ENCODE measurements at places on chromosomes 12 and 14.

DNA sequence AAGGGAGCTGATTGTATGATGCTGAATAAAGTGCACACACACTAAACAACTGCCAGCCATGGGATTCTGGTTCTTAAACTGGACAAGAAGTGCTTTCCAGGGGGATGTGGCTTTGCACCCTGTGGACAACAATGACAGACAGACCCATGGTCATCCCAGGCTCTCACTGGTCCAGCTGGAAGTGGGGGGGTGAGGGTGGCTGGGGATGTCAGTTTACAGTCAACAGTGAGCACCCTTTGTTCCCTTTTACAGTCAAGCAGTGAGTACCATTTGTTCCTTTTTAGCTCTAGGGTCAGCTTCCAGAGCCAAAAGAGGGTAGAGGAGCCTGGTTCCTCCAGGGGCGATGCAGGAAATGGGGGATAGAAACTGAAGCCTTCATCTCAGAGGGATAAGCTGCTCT lies 100.7 kb downstream of the SMOC1 start:
- DNase-seq = no peak

DNA sequence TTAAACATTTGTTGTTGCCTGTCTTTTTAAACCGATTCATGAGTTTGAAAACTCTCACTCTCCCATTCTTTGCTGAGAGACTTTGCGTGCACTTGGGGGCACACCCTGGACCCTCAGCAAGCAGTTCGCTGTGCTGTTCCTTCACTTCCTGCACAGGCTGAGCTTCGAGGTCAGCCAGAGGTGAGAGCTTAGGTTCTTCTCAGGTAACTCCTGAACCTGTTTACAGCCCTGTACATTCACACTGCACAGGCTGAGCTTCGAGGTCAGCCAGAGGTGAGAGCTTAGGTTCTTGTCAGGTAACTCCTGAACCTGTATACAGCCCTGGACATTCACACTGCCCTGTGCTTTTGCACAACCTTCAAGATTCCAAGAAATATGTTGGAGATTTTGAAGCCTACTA lies 9.8 kb upstream of the CLECL1 start:
- DNase-seq = no peak

GRCh38 chr12:29551812-29552211 lies 54.3 kb upstream of the OVCH1 start:
- no peak for DNase-seq

- no peak for DNase-seq
These were observed 18.9 kb upstream of the RASSF8 start for GRCh38 chr12:25939606-25940005.

- no peak for DNase-seq
These were observed 15.7 kb upstream of the SLC10A1 start for GRCh38 chr14:69812711-69813110.

- peak; percentile 46 for DNase-seq
These were observed 19.3 kb downstream of the SLC25A3 start for GRCh38 chr12:98612696-98613334.

DNA sequence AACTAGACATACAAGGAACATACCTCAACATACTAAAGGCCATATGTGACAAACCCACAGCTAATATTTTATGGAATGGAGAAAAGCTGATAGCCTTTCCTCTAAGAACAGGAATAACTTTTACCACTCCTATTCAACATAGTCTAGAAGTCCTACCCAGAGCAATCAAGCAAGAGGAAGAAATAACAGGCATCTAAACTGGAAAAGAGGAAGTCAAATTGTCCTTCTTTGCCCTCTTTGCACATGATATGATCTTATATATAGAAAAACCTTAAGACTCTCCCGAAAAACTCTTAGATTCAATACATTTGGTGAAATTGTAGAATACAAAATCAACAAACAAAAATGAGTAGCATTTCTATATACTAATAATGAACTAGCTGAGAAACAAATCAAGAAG lies 110.0 kb downstream of the ATP23 start:
- DNase-seq = no peak

- DNase-seq = peak; percentile 95
These were observed 17.1 kb downstream of the POMT2 start for GRCh38 chr14:77303417-77304156.

GRCh38 chr14:59254146-59254910 lies 65.9 kb downstream of the DAAM1 start:
- DNase-seq = no peak

DNA sequence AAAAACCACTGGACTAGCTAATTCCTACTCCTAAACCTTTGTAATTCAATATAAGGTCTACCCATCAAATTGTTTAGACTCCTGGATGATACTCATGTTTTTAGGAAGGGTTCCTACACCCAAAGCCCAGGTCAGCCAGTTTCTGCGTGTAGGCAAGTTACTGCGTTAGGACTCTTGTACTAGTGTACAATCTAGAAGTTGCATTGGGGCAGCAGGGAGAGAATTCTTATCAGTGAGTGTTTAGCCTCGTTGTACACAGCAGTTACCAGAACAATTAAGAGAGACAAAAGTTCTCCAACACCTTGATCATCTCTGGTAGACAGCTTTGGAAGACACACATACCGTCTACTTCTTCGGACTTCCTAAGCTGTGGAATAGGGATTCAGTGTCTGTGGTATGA lies 29.2 kb downstream of the FBXL14 start:
- DNase-seq = no peak

GRCh38 chr12:1592444-1593173 lies 1.8 kb downstream of the FBXL14 start:
- DNase-seq = peak; percentile 60

GRCh38 chr14:96961895-96962294 lies 164.7 kb downstream of the VRK1 start:
- DNase-seq = no peak

GRCh38 chr14:22379727-22380126 lies 209.3 kb downstream of the DAD1 start:
- DNase-seq = no peak

DNA sequence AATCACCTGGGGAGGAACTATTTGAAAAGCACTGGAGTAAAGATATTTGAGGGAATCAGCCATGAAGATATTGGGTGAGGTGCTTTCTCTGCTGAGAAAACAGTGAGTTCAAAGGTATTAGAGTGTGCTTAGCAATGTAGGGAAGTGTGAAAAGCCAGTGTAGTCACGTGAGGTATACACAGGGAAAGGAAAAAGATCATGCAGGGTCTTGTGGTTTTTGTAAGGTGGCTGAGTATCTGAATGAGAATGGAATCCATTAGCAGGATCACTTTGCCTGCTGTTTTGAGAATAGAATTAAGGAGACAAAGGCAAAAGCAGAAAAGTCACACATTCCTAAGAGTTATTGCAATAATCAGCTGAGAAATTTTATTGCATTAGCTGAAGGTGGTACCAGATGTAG lies 193.0 kb downstream of the PIK3C2G start:
- DNase-seq = no peak

GRCh38 chr12:25970082-25970481 lies 11.6 kb downstream of the RASSF8 start:
- DNase-seq = no peak

DNA sequence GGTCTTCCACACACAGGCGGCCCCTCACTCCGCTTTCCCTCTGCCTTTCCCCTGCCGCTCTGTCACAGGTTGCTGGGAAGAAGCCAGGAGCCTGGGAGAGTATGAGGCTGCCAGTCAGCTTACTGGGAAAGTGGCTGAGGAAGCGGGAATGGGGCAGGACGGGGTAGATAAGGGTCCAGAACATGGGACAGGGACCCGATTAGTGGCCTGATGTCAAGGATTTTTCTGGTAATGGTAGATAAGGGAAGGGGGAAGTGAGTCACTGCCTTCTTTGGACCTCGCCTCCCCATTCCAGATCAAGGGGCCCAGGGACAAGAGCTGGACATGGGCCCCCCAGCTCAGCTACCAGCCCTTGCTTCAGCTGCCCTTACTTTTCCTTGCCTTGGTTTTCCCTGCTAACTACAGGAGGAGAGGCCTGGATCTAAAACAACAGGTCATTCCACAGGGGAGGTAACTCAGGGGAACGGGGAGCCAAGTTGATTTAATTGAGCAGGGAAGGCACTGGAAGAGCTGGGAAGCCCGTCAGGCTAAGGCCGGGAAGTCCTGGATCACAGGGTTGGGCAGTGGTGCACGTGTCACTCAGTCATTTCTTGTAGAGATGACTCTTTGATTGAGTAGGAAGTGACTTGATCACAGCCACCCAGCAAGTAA lies 3.5 kb upstream of the LPAR5 start:
- peak; percentile 75 for DNase-seq

DNA sequence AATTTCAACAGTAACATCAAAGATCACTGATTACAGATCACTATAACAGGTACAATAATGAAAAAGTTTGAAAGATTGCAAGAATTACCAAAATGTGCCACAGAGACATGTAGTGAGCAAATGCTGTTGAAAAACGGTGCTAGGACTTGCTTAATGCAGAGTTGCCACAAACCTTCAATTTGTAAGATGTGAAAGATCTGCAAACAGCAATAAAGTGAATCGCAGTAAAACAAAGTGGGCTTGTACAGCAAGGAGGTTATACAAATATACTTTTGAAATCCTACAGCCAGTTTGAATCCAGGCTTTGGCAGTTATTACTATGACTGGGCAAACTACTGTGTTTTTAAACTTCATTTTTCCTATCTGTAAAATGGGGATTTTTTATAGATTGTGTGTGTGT lies 1.0 kb upstream of the PLEKHA5 start:
- DNase-seq = no peak

DNA sequence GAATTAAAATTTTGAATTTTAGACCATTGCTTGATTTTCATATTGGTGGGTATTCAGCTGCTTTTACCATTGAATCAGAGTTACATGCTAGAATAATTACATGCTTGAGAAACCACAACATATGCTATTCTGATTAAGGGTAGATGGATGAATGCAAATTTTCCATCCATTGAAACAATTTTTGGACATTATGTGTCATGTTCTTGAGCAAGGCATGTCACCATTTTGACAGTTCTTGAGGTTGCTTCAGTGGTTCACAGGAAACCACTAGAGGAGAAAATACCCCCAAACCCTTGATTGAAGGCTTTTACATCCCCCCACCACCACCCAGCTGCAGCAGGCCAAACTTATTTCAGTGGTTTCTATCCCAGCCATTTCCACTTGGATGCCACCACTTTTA lies 13.5 kb downstream of the UBR7 start:
- DNase-seq = no peak

DNA sequence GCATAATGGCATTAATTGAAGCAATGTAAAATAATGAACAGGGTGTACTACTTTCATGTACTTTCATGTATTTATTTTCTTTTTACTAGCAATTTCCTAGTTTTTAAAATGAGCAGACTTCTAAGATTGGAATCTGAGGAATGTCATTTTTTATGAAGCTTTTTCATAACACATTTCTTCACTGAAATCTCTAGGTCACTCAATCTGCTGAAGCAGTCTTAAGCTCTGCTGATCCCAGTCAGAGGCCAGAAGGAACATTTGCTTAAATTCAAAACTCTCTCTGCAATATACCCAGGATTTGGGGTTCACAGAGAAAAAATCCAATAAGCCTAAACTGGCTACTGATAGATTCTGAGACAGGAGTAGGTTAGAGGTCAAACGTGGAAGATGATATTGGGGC lies 73.6 kb upstream of the CNTN1 start:
- DNase-seq = no peak

GRCh38 chr14:24436355-24437019 lies 6.1 kb downstream of the SDR39U1 start:
- peak; percentile 86 for DNase-seq

DNA sequence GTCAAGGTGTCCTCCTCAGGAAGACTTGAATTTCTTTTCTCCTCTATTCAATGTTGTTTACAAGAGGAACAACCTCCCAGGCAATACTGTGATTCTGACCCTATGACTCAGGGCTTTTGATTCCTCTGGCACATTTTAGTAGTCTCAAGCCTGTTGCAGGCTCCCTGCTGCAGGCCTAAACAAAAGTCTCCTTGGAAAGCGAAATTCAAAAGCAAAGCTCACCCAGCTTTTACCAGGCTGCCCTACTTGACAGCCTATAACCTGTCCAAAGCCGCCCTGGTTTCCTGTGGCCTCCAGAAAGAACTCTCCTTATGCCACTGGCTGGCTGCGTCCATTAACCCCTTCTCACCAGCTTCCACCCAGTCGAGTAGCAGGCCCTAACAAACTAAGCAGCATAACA lies 11.6 kb downstream of the FGD6 start:
- DNase-seq = peak; percentile 75

GRCh38 chr12:127823801-127824200 lies 443.2 kb upstream of the TMEM132C start:
- DNase-seq = no peak

DNA sequence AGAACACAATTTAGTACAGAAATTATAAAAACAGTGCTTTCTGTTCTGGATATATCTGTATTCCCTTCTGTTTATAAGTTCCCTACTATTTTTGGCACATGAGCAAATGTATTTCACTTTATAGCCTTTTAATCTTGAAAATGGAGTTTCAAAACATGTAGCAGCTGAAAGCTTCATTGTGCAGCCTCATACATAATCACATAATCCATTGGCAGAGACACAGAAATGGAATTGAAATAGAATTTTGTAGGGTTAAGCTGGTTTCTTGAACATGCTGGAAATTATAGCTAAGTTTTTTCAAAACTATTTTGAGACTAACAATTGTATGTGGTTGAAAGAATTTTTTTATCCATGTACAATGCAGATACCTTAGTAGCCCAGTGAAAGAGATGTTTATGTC lies 614.3 kb upstream of the MDGA2 start:
- no peak for DNase-seq

- DNase-seq = no peak
These were observed 227.9 kb downstream of the DACT1 start for GRCh38 chr14:58865514-58866281.

DNA sequence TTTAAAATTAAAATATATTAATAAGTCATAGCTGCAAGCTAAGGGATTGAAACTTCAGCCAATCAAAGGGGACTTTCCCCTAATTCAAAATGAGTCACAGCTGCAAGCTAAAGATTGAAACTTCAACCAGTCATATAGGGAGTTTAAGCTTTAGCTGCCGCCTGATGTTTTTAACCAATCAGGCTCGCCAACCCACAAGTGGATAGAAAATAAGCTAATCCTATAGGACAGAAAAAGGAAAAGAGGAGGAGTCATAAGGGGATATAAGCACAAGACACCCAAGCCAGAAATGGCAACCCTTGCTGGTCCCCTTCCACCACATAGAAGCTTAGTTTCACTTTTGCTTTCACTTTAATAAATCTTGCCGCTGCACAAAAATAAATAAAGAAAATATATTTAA lies 1154.6 kb downstream of the GALC start:
- peak; percentile 41 for DNase-seq

Data from suppressor macrophage treated with lipopolysaccharide for 1 hour (primary cell).